ENCODE measurements at places on chromosomes 4 and X. TPM values are rescaled to one million over a fixed set of nuclear protein-coding genes. Genes with fewer than 3 reads are reported as not detected.

DNA sequence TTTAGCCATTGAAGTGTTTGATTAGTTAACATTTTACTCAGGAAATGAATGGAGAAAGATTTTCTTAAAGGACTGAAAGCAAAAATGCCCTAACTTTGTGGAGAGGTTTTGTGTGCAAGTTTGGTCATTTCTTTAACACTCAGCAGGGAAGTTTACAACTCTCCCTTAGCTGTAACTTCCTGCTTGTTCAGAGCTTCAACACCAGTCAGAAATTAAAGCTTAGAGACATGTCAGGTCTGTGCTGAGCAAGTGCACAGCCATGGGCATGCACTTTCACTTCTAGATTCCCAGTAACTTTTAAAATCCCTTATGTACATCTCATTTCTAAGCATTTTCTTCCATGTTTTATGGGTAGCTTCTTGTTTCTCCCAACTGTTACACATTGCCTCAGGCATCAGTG lies 326.0 kb downstream of the ACTRT1 start:
- DNase-seq: no peak

GRCh38 chrX:107298276-107298675 lies 91.9 kb downstream of the DNAAF6 start:
- DNase-seq: no peak

The NRK gene
- total RNA-seq: 8.1 TPM

- no peak for DNase-seq
Measured at GRCh38 chr4:95018785-95019184, 261.0 kb downstream of the BMPR1B start.

GRCh38 chrX:118329175-118329574 lies 16.7 kb upstream of the WDR44 start:
- DNase-seq: no peak

- no peak for DNase-seq
Measured at GRCh38 chrX:133323431-133323830, 91.9 kb downstream of the GPC4 start.

The PLK4 gene
- total RNA-seq: 4.9 TPM

GRCh38 chr4:156545003-156545785 lies 426.4 kb downstream of the PDGFC start:
- DNase-seq: no peak

DNA sequence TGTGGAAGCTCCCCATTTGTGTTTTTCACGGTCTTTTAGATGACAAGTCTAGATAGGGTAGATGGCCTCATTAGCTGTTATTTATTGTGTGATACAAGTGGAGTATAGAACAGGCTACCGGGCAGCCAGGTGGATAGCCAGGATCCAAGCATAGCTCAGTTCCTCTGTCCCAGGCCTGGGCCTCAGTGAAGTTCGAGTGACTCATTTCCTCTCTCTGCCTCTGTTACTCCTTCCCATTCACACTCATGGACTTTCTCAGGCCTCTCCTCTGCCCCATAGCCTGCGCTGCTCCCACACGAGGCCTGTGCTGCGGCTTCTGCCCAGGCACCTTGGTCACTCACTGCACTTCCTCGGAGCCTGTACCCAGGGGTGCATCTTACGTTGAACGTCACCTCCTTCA lies 54.5 kb downstream of the TENM3 start:
- DNase-seq: no peak

- no peak for DNase-seq
Measured at GRCh38 chr4:153426207-153426885, 39.8 kb upstream of the TMEM131L start.

GRCh38 chr4:173486714-173487392 lies 43.2 kb downstream of the HAND2 start:
- no peak for DNase-seq

- DNase-seq: no peak
Measured at GRCh38 chr4:77012726-77013125, 63.1 kb downstream of the CCNI start.

DNA sequence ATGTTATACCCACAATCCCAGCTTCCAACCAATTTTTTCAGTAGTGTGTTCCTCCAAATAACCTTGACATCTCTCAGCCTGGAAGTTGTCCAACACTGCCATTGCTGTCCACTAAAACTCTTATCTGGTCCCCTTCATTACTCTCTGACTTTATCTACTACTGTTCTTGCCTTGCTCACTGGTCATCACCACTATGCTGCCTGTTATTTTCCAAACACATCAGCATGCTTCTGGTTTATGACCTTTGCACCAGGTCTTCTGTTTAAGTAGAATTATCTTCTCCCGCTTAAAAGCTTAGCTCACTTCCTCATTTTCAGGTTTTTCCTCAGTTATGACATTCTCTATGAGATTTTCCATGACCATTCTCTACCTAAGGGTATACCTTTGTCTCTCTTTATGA lies 5.5 kb downstream of the ELMOD2 start:
- DNase-seq: no peak

- no peak for DNase-seq
Measured at GRCh38 chr4:183289688-183290087, 30.4 kb downstream of the CLDN22 start.

DNA sequence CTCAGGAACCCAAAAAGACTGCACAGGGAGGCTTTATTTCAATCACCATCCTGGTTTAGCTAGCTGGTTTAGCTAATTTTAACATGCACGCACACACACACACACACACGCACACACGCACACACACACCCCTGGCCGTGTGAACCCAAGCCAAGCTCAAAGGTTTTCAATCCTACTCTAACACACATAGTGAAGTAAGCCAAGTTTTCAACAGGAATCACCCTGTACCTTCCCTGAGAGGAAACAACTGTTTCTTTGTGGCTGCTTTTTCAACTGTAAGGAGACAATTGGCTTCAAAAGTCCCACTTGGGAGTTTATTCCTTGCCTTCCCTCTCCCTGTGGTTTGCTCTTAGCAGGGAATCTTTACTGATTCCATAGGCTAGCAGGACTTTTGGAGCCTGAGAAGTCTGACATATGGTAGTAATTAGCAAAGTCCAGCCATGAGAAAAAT lies 98.9 kb upstream of the BMP3 start:
- no peak for DNase-seq

DNA sequence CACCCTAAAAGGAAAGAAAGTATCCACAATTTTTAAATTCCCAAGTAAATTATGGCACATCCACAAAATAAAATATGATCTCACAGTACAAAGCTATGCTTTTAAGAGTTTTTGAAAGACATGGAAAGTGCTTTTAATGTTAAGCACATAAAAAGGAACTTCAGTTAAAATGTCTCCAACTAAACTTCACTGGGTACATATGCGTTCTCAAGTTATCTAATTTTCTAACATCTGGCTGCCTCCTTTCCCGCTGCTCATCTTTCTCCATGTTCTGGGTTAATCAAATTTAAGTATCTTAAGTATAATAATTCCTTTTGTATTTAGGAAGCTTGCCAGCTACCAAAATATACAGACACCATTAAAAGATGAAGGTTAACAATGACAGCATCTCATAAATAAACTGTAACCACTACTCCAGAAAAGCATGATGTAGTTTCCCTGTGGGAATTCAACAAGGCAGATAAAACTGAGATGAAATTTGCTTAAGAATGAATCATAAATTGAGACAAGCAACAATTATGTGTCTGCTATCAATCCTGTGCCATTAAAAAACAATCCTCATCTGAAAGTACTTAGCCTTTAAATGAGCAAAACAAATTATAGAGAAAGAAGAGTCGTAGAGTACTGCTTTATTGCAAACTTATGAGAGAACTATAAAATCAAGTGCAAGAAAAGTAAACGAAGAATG lies 25.1 kb downstream of the PRSS12 start:
- DNase-seq: no peak

DNA sequence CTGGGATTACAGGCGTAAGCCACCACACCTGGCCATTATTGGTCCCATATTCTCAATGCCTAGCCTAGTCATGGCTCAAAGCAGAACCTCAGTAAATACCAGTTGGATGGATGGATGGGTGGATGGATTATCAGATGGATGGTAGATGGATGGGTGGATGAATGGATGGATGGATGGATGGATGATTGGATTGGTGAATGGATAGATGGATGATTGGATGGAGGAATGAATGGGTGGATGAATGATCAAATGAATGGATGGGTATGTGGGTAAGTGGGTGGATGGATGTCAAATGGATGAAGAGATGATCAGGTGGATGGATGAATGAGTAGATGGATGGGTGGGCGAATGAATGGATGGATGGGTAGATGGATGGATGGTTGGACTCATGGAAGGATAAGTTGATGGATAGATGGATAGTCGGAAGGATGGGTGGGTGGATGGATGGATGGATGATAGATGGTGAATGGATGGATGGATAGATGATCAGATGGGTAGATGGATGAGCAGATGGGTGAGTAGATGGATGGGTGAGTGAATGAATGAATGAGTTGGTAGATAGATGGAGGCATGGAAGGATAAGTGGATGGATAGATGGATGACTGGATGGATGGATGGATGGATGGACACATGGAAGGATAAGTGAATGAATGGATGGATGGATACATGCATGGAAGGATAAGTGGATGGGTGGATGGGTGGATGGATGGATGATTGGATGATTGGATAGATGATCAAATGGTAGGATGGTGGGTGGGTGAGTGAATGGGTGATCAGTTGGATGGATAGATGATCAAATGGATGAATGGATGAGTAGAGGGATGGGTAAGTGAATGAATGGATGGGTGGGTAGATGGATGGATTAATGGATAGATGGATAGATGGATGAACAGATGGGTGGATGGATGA lies 22.0 kb upstream of the RNF4 start:
- DNase-seq: no peak

The GATA1 gene
- not detected for total RNA-seq

DNA sequence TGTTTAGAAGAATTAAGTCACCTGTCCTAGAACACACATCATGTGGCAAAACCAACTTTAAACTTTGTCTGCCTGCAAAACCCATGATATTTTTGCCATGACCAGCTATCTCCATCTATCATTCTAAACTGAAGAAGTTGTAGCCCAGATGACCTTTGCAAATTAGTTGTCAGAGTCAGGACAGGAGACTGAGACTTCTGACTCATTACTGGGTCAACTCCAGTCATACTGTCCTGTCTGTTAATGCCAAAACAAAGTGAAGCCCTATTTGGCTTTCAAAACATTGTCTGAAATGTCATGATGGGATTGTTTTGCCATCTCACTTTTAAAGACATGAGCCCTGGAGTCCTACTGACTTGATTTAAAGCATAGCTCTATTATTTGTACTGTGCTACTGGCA lies 365.7 kb upstream of the CPEB2 start:
- no peak for DNase-seq

GRCh38 chr4:147786031-147786430 lies 54.1 kb downstream of the ARHGAP10 start:
- DNase-seq: no peak

- no peak for DNase-seq
Measured at GRCh38 chrX:2450681-2451080, 50.1 kb downstream of the DHRSX start.

- DNase-seq: no peak
Measured at GRCh38 chr4:20463176-20463430, 211.4 kb downstream of the SLIT2 start.
